ENCODE measurements at places on chromosomes 11 and 22.

DNA sequence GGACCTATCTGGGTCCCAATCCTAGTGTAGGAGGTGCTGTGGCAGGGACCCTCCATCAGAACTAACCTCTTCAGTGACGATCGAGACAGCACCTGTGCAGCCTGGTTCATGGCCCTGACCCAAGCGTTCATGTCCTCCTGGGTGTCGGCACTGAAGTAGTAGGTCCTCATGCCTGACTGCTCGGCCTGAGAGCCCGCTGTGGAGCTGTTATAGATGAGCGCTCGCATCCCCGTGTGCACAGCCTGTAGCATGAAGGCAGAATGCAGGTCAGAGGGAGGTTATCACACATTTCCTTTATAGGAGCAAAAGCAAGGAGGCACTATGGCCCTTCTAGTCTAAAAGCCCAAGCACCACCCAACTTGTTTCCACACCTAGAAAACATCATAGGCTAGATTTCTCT lies 103.0 kb downstream of the C11orf58 start:
- no peak for DNase-seq

GRCh38 chr11:1292644-1293618 lies 16.5 kb downstream of the TOLLIP start:
- no peak for DNase-seq

- no peak for DNase-seq
These were observed 23.2 kb downstream of the TNRC6B start for GRCh38 chr22:40200795-40201530.

DNA sequence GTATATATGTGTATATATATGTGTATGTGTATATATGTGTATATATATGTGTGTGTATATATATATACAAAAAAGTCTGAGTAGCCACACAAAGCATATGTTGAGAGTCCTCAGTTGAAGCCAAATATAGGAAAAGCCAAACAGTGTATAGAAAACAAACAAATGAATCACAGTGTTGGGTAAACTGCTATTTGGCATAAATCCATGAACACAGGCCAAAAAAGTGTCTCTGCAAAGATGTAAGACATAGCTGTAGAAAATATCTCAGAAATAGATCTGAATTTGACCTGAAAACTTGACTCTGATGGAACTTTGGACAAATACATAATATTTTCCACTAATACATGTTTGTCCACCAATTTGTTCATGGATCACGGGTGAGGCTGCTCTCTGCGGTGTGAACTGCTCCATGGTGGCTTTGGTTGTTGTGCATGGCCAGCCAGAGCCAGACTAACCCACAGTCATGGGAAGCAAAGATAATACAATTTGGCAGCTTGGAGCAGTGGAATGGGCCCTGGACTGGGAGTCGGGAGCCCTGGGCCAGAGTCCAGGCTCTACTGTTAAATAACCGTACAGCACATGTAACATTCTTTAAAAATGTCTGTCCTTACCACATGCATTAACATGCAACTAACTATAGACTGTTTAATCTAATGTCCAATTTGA lies 76.9 kb upstream of the EED start:
- peak; percentile 69 for DNase-seq

GRCh38 chr11:83545494-83546260 lies 259.5 kb upstream of the CCDC90B start:
- DNase-seq: no peak

DNA sequence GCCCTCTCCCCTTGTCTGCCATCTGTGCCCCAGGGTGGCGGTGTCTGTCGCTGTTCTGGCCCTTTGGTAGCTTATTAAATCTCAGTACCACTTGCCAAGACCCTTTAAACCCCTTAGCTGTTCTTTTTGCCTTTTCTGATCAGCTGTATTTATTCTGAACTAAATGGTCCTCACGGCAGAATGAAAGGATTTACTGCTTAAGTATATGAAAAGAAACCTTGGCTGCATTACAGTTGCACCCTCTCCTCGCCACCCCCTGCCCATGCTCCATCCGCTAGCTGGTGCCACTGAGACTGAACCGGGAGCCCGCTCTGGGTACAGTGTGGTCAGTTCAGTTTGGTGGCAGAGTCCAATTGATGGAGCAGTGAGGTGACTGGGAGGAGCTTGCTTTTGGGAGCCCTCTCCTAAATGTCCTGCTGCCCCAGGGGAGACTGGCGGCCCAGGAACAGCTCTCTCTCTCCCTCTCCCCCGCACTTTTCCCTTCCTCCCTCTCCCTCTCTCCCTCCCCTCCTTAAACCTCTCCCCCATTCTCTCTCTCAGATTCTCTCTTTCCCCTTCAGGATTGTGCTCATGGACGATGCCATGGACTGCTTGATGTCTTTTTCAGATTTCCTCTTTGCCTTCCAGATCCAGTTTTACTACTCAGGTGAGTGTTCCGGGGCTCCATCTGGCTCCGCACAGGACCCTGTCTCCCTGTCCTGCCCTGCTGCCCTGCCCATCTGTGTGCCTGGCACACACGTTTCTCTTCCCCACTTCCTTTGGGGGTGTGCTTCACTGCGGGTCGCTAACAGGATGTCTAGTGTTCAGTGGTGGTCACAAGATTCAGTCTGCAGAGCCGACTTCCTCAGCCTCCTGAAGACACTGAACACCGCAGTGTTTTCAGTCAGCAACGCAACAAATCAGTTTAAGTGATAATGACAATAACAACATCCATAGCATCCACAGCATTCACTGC lies 21.8 kb downstream of the ARFGAP2 start:
- DNase-seq: no peak

All from cardiac fibroblast (primary cell).